Upper lobe of right lung (tissue), 1 donor: ENCODE measurements at places on chromosomes 4 and X. TPM values are rescaled to one million over a fixed set of nuclear protein-coding genes. Genes with fewer than 3 reads are reported as not detected.

DNA sequence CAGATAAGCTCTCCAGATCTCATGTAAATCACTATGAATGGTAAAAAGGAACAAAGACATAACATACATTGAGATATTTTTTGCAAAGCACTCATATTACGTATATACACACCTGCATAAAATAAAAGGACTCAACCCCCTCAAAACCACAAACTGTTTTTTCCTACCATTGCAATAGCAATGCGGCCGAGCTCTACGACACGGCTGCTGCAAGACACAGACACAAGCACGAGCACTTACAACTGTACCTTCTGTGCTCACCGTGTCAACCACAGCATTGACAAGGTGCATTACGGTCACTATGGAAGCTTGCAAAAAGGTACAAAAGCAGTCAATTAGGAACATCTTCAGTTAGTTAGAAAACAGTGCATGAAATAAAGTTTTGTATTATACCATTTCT, 37.1 kb upstream of the MTNR1A start:
- DNase-seq: no peak

DNA sequence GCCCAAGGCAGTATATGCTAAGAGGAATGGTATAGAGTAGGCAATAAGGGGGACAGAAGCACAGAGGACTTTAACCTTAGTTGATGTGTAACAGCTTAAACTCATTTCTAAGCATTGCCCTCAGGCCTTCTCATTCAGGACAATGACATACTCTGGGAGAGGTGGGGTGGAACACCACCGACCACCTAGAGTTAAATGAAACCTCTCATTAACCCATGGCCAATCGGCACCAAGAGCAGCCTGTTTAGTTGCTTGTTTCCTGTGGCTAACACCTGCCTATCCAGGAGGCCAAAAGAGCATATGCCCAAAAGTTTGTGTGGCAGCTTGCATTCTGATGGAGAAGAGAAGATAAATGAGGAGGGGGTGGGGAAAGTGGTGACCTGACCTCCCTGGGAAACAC, 88.7 kb upstream of the PLAC1 start:
- no peak for DNase-seq

RS1 gene
- total RNA-seq: 4.7 TPM

GRCh38 chrX:105463473-105463872, 243.0 kb upstream of the TEX13A start:
- DNase-seq: no peak

DNA sequence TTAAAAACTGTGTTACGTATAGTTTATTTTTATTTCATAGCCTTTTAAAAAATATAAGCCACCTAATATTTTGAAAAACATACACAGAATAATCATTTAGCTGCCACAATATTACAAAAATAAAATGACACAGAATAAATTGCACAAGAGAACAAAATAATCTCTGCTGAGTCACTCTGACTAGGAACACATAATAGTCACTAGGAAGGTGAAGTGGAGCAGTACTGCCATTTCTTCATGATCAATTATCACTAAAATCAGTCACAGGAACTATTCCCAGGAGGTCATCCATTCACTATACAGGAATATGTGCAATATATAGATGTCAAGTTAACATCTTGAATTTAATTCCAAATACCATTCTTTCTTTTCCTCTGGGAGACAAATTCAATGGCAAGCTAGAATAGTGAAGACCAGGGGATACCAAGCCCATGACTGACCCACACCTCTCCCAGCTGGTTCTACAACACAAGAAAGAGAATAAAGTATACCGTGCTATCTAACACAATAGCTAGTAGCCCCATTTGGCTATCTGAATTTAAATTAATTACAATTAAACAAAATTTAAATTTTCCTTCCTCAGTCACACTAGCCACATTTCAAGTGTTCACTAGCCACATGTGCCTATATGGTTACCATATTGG, 5.9 kb downstream of the SMIM43 start:
- DNase-seq: no peak

DNA sequence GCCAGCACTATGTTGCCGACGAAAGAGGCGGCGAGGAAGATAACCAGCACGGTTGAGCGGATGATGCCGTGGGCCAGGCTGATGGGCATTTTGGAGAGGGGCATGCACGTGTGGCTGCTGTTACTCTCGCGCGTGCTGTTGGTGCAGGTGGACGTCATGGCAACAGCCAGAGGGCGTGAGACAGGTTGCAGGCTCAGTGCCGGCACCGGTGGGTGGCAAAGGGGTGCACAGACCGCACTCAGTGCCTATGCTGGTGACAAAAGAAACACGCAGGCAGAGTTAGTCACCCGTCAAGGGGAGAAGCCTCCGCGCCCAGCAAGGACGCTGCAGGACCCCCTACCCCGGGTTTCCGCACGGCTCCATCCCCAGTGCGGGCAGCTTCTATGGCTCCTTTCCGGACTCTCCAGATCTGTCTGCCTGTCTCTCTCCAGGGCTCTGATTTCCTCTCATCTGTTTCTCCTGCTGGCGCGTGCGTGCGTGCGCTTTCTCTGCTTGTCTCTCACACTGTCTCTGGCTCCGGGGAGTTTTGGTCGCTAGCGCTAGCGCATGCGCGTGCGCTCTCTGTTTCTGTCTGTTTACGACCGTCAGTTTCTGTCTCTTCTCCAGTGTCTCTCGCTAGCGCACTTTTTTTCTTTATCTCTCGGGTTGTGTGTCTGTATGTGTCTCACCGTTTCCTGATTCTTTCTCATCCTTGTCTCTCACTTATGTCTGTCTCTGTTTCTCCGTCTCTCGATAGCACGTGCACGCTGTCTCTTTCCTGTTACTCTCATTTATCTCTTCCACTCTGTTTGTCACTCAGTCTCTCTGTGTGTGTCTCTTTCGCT, 2.1 kb downstream of the GPR101 start:
- no peak for DNase-seq
